Activated naive CD8-positive, alpha-beta T cell treated with anti-CD3 and anti-CD28 coated beads for 36 hours (primary cell): ENCODE measurements at places on chromosomes 16 and 17.

DNA sequence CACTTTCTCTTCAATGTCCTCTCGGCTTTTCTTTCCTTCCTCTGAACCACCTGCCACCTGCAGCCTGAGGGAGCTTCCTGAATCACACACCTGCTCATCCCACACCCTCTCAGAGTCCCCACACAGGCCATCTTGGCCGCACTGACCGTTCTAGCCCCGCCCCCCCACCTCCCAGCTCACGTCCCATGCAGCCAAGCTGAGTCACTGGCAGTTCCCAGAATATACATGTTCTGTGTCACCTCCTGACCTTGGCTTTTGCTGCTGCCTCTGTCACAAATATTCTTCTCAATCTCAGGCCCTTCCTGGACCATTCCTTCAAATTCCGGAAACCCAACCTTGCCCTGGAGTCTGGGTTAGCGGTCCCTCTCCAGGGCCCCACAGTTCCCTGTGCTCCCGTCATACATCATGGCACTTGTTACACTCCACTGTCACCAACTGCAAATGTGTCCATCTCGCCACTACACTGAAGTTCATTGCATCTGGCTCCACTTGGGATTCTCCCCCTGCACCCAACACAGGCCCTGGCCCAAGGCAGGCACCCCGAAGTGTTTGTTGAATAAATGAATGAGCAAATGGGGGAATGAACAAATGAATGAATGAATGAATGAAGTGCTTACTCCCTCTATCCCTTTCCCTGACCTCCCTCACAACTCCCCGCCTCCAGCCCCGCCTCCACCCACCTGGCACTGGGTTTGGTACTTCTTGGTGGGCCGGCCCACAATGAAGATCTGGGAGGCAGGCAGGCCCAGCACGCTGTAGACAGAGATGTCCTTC, 12.8 kb downstream of the PIMREG start:
- DNase-seq, result no peak

GRCh38 chr16:84838383-84838948, 18.7 kb downstream of the CRISPLD2 start:
- no peak for DNase-seq

DNA sequence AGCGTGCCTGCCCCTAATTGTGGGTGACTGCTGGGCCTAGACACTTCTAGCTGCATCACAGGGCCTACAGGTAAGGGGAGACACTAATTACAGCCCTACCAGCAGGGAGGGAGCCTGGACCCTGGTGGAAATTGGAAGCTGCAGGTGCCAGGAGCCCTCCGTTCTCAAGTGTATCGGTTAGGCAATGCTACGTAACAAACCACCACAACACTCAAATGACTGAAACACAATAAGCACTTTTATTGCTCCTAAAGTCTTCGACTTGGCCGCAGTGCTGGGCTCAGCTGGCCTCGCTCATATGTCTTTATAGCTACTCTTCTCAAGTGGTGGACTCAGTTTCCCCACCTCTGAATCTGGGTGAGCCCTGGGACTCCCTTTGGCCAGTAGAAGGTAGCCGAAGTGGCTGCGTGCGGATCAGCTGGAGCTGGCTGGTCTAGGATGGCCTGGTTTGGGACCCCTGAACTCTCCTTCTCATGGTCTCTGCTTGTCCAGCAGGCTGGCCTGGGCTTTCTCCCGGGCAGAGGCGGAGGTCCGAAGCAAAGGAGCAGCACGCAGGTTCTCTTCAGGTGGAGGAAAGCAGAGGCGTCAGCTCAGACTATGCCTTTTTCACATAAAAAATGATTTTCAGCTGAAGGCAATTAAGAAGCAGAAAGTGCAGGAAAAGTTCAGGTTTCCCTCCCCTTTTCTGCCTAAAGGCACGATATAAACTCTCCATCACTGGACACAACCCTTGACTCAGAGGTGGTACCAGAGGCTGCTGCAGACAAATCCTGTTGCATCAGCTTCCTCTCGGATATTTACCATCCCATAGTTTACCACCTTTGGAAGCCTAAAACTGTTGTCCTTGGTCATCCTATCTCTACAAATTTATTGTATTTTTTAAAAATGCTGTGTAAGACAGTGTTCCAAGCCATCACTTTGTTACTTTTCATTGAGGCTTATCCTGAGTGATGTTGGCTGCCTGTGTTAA, 8.7 kb upstream of the TMEM170A start:
- DNase-seq, result no peak

- peak; percentile 40 for DNase-seq
Measured at GRCh38 chr17:7839876-7840261, 5.9 kb downstream of the KDM6B start.

- no peak for DNase-seq
Measured at GRCh38 chr16:2008009-2008526, 1.6 kb downstream of the ZNF598 start.

- DNase-seq, result no peak
Measured at GRCh38 chr16:9053006-9053601, 38.3 kb upstream of the HAPSTR1 start.
